Right ventricle myocardium inferior (tissue), 1 donor: ENCODE measurements at places on chromosomes 12 and 14. TPM values are rescaled to one million over a fixed set of nuclear protein-coding genes. Genes with fewer than 3 reads are reported as not detected.

DNA sequence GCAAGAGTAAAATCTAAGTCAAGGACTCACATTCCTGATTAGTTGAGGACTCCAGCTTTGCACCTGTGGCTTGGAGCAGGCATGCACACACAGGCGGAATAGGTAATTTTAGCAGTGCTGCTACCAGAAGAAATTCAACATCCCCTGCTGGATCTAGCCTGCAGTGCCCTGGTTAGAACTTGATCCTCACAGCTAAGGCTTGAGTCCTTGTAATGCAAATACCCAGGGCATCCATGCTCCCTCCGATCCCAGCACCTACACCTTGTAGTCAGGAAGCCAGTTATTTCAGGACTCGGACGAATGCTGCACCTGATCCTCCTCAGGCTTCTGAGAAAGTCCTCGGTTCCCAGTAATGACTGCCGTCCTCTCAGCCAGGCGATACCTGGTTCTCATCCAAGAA is 309.0 kb upstream of the AMIGO2 start:
- no peak for DNase-seq

GRCh38 chr12:18275981-18276380 is 14.7 kb downstream of the PIK3C2G start:
- DNase-seq, result no peak

The KRT73 gene
- total RNA-seq, result not detected

DNA sequence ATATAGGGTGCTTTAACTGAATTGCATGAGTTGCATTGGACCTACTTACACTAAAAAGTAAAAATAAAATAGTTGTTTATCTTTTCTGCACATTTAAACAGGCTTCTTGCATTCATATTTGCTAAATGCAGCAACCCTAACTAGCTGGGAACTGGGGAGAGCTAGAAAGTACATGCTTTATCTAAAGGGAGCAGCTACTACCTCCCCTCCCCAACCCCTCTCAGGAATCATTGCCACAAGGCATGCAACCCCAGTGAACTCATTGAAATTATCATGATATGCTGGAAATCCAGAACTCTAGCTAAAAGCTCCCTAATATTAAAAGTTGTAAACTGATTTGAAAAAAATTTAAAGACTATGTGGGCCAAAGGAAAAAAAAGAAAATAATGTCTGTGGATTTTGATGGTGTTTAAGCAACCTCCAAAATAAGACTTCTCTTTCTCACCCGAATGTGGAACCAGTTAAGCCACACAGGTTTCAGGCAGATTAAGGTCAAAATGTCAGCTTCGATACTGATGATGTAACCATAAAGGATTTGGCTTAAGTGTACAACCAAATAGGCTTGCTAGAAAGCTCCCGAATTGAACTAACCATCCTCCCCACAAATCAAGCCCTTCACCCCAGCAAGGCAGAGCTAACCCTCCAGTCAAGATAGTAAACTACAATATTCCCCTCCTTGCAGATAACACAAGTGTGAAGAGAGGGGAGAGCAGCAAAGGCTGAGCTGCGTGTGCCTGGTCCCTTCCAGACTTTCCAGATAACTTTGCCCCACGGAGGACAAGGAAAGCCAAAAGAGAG is 13.8 kb upstream of the POC1B start:
- no peak for DNase-seq

GRCh38 chr14:95727056-95727700 is 13.3 kb upstream of the TCL1A start:
- DNase-seq, result no peak

The KERA gene
- not detected for total RNA-seq

The SLCO1B1 gene
- total RNA-seq, result not detected

DNA sequence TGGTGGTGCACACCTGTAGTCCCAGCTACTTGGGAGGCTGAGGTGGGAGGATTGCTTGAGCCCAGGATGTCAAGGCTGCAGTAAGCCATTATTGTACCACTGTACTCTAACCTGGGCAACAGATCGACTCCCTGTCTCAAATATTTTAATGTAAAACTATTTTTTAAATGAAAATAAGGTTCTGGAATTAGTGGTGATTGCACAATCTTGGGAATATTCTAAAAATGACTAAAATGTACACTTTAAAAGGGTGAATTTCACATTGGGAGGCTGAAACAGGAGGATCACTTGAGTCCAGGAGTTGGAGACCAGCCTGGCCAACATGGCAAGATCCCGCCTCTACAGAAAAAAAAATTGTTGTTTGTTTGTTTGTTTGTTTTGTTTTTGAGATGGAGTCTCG is 12.9 kb upstream of the TMBIM6 start:
- no peak for DNase-seq

DNA sequence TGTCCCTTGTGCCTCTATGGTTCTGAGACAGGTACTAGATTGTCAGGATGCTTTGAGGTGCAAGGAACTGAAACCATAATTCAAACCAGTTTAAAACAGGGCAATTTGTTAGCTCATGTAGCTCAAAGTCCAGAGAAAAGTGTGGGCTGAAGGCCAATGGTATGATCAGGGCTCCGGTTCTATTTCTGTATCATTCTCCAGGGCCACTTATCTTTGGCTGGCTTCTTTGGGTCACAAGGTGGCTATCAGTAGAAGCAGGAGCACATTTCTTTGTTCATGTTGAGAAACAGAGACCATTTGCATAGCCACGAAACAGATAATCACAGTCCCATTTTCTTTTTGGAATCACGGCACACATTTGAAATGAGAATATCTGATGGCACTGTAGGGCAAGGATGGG is 294.9 kb downstream of the ETNK1 start:
- no peak for DNase-seq

DNA sequence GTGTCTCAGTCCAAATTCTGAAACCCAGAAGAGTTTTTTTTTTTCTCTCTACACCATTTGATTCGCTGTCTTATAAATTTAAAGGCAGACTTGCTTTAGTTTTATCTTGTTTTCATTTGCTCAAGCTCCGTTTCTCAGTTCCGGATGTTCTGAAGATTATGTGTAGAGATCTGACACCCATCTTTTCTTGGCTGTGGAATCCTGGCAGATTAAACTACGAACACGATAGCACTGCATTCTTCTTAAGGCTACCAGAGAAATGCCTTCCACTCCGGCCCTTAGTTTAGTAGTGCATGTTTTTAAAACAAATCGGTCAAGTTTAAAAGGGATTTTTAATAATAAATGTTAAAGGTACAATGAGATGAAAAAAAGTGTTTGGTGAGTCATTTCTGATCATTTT is 106.4 kb downstream of the LMO3 start:
- DNase-seq, result no peak

DNA sequence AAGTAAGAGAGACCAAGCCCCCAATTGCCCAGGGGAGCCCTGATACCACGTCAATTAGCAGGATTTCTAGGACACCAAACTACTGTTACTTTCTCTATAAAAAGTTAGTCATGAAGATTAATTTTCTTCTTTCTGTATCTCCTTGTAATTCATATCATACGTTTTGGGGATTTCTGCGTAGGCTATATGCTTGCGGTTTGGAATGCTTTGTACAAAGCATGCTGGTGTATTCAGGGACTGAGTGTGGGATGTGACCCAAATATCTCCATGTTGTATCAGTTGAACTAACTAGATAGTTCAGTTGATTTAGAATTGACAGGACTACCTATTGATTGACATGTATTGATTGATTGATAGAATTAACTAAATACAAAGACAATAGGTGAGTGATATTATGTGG is 7.7 kb downstream of the GPR33 start:
- no peak for DNase-seq

DNA sequence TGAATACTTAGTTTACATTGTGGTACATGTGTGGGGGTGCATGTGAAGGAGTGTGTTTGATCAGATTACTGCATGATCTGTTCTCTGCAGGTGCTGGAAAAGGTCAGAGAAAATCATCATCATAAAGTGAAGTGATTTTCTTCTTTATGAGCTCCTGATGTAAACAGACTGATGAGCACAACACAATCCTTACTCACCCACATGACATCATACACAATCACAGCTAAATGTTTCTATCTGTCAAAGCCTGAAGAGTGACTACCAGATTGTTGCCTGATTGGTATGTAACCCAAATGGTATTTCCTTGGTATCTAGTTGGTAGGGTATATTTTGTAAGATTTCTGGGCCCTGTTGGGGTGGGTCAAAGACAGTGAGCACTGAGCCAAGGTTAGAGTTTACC is 270.8 kb downstream of the FOXG1 start:
- DNase-seq, result no peak

GRCh38 chr14:104328607-104329006 is 190.2 kb downstream of the KIF26A start:
- no peak for DNase-seq

The EDDM3A gene
- total RNA-seq, result not detected

- DNase-seq, result no peak
Measured at GRCh38 chr12:104555648-104556047, 98.9 kb downstream of the CHST11 start.
